Stimulated activated CD8-positive, alpha-beta memory T cell treated with anti-CD3 and anti-CD28 coated beads, Interleukin-15, amount 100 ng/mL, for 1 hour (primary cell): ENCODE measurements at places on chromosomes 1 and 21.

DNA sequence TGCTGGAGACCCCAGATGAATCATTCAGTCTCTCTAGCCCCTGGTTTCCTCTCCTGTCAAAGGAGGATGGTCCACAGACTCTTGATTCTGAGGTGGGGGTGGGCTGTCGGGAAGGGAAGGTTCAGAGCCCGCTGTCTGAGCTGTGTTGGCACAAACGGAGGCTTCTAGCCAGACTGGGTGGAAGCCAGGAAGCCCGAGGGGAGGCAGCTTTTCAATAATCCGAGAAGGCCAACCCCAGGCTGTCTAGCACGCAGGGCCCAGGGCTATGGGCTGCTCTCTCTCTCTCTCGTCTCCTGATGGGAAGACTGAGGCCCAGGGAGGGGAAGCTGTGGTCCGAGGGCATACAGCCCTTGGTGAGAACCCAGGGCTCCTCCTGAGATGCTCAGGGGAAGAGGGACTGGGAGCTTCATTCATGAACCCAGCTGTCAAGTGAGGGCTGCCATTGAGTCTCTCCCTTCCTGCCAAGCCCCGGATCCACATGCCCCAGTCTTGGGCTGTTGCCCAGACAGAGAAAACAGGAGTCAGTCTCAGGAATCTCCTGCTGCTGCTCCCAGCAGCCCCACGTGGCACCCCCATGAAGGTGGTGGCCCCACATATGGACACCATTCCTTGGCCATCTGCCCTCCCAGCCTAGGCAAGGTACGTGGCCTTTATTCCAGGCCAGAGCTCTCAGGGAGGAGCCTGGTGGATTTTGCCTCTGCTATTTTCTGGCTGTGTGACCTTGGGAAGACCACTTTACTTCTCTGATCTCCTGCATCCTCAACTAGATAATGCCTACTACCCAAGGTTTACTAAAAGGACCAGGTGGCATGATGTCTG is 44.4 kb downstream of the RAP1GAP start:
- no peak for DNase-seq

GRCh38 chr21:16215663-16216183 is 485.9 kb downstream of the USP25 start:
- no peak for DNase-seq

GRCh38 chr1:59223989-59224634 is 72.8 kb upstream of the FGGY start:
- DNase-seq, result no peak

GRCh38 chr1:38173848-38174247 is 127.3 kb upstream of the POU3F1 start:
- DNase-seq, result no peak

GRCh38 chr1:180392427-180393145 is 109.8 kb downstream of the ACBD6 start:
- DNase-seq, result no peak

- no peak for DNase-seq
Observed at GRCh38 chr1:184223216-184223615, 163.6 kb upstream of the C1orf21 start.

DNA sequence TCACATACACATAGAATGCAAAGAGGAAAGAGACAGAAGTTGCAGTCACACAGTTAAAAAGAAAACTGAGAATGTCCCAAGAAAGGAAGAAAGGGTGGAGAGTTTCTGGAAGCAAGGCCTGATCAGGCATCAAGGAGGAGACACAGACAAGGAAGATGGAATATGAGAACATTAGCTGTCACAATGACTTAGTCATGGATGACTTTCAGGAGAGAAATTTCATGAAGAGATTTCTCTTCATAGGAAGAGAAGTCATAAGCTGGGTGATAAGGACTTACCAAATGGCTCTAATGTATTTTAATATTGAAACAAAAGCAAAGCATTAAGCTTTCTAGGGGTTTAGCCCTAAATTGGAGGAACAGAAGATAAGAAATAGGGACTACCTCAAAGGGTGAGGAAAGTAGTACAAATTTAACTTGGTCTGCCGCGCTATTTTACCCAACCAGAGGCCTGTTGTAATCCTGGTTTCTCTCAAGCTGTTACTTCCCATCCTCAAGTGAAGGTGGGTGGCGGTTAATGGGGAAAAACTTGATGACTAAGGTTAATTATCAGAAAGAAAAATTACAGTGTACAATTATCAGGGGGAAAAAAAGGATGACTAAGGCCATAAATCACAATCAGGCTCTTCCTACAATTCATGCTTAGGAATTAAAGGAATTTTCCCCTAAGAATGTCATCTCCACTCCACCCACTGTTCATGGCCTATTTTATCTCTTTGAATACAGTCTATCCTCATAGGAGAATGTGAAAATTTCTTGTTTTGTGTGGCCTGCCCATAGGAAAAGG is 93.9 kb upstream of the ADGRL2 start:
- DNase-seq, result no peak

GRCh38 chr1:153563483-153563901 is 2.2 kb downstream of the S100A2 start:
- DNase-seq, result no peak

- no peak for DNase-seq
Observed at GRCh38 chr1:151729966-151730291, 8.6 kb downstream of the RIIAD1 start.

DNA sequence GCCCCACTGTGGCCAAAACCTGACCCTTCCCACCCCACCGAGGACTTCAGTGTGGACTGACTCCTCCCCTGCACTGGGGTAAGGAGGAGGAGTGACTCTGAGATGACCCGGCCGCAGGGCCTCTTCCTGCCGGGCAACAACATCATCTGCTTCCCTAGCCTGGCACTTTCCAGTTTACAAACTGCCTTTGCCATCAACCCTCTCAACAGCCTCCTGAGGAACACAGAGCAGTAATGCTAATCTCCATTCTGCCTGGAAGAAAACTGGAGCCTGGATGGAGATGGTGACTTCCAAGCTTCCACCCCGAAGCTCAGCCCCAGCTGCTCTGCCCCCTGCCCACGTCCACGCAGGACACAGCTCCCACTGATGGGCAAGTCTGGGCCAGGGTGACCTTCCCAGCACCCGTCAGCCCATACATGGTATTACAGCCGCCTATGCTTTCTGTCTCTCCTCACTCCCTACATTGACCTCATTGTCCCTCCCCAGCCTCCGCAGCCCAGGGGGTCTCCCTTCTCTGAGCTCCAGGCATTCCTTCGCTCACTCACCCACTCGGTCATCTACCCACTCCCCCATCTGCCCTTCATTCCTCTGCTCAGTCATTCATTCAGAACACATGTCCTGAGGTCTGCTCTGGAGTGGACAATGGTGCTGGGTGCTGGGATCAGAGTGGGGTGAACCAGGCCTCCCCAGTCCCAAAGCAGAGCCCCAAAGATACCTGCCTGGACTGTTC is 34.2 kb downstream of the RAP1GAP start:
- DNase-seq, result no peak
